ENCODE measurements at places on chromosomes 6 and 20.

DNA sequence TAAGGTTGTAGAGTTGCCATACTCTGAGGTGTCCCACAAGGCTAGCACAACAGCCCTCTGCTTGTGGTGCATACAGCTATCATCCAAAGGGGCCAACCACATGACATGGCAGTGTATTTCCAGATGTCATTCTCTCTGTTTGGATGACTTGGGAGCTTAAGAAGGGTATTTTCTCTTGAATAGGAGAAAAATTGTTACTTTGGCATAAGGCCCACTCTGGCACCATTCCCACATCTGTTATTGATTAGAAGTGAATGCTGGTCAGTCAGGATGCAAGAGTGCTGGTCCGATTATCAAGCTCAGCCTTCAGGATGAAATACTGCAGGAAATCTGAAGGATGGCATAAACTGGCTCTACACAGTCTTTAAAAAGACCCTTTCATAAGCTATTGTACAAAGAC, 83.6 kb upstream of the C20orf144 start:
- DNase-seq: no peak

DNA sequence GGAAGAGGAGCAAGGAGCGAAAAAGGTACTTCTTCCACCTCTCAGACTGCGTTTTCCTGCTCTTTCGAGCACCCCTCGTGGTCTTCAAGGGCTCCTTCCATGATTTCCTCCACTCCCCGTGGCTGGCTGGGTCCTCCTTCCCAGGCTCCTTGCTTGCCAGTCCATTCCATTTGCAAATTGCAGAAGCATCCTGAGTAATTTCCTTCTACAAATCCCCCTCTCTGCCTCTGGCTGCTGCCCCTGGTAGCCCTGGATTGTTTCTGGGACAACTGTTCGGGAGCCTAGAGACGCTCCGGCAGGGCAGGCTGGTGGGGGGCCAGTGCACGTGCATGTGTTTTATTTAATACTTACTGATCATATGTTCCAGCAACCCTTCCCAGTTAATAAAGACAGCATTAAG, 173.1 kb downstream of the ZMYND8 start:
- DNase-seq: no peak

DNA sequence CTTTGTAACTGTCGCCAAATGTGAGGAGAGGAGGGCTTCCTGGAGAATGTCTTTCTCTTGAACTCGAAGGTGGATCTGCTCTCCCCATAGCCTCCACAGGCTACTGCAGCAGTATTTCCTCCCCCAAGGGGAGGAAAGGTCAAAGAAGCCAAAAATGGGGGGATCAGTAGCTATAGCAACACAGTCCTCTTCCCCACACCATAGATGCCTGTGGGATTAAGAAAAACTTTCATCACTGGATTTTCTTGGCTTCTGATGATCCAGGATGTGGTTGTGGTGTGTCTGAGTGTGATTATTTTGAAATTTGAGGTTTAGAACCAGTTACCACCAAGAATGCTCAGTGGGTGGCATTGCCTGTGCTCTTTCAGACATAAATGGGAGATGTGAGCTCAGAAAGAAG, 140.1 kb upstream of the SPACA1 start:
- DNase-seq: no peak

DNA sequence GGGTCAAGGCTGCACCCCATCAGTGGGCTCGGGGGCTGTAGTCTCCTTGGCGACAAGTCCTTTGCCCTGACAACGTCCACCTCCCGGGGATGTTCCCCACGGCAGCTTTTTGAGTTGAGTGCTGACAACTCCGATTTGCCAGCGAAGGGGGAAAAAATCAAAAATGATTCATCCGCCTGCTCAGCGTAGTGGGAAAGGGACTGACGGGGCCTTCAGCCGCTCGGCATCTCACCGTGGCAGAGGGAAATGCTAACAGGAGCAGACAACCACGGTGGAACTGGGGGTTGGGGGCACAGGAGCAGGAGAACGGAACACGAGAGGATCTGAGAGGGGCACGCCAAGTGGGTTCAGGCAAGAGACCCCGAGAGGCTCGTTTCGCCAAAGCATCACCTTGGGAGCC, 173.7 kb downstream of the TFAP2C start:
- DNase-seq: no peak

- DNase-seq: no peak
Observed at GRCh38 chr20:53453076-53453475, 140.6 kb downstream of the ZNF217 start.

DNA sequence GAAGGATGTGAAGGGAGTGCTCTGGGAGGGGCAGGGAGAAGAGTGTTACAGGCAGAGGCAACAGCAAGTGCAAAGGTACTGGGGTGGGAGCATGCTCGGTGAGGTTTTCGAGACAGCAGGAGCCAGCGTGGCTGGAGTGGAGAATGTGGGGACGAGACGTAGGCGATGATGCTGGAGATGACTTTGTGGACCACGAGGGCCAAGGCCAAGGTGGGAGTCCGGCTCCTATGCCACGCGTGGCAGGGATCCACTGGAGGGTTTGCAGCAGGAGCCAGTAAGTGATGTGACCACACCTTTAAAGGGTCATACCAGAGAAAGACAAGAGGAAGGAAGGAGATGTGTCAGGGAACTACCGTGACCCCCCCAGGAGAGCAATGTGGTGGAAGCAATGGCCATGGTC, 7.3 kb downstream of the PTGIS start:
- DNase-seq: no peak

GRCh38 chr6:43707767-43708166, 20.2 kb upstream of the MRPS18A start:
- no peak for DNase-seq

DNA sequence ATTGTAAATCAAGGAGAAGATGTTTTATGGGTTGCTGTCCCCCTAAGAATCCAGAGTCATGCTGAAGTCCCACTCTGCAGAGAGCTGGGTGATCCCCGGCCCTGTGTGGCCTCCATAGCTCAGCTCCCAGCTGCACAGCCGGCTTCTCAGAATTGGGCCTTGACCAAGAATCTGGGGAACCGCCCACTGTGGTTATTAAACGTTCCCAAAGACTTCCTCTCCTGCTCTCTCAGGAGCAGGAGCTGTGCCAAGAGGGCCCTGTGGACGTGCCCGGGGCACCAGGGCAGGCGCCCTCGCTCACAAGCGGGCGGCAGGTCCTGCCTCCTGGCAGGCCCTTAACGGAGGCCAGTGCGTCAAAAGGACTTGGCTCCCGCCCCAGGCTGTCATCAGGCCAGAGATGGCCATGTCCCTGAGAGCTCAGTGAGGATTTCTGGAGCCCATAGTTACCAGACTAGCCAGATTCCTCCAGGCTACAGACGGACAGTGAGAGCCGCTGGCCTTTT, 30.4 kb downstream of the ZC3H12D start:
- DNase-seq: no peak

DNA sequence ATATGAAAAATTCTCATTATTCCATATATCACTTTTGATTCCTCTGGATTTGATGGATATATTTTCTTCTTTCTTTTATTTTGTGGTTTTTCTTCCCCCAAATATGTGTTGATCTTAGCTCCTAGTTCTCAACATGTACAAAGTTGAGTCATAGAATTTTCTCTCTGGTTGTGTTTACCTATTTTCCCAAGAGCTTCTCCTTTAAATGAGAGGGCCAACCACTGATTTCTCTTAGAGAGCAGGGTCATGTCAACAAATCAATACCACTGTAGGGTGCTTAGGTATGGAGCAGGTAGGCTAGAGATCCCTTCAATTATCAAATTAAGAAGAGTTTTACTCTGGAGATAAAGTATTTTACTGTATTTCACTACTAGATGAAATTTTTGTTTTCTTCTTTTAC, 145.7 kb downstream of the BMP5 start:
- DNase-seq: no peak

GRCh38 chr20:39067526-39068216, 105.5 kb downstream of the DHX35 start:
- no peak for DNase-seq

GRCh38 chr6:13910443-13910842, 14.3 kb upstream of the RNF182 start:
- DNase-seq: no peak

- DNase-seq: no peak
Observed at GRCh38 chr6:89251170-89251569, 34.0 kb upstream of the GABRR1 start.

GRCh38 chr6:85866758-85867401, 224.2 kb upstream of the SYNCRIP start:
- DNase-seq: no peak

GRCh38 chr6:150535818-150536220, 63.9 kb upstream of the PLEKHG1 start:
- no peak for DNase-seq

GRCh38 chr6:54115966-54116365, 4.7 kb downstream of the MLIP start:
- no peak for DNase-seq

- no peak for DNase-seq
Observed at GRCh38 chr6:132537977-132538376, at the start of gene TAAR9. Gene TAAR9 (plus strand): TSS chr6:132538277. CDS start chr6:132538290, 13 bp downstream.

GRCh38 chr6:3918469-3918868, 69.3 kb downstream of the FAM50B start:
- DNase-seq: no peak

- no peak for DNase-seq
Observed at GRCh38 chr6:56933650-56934049, 21.3 kb upstream of the BEND6 start.

DNA sequence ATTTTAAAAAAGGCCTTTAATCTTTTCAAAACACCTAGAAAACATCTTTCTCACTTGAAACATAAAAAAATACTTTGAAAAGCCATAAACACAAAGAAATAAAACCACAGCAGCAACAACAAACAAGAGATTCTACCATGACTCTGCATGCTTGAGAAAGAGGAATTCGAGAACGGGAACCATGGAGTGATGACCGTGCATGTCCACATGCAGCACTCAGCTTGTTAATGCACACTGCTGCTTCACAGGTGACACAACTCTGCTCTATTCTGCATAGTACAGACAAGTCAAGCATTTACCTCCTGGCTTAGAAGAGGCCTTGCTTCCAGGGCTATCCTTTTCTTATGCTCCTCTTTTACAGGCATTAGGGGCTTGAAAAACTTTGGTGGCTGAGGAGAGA, 64.9 kb upstream of the NUP153 start:
- no peak for DNase-seq

- DNase-seq: no peak
Observed at GRCh38 chr20:9415426-9415825, 99.0 kb upstream of the LAMP5 start.

DNA sequence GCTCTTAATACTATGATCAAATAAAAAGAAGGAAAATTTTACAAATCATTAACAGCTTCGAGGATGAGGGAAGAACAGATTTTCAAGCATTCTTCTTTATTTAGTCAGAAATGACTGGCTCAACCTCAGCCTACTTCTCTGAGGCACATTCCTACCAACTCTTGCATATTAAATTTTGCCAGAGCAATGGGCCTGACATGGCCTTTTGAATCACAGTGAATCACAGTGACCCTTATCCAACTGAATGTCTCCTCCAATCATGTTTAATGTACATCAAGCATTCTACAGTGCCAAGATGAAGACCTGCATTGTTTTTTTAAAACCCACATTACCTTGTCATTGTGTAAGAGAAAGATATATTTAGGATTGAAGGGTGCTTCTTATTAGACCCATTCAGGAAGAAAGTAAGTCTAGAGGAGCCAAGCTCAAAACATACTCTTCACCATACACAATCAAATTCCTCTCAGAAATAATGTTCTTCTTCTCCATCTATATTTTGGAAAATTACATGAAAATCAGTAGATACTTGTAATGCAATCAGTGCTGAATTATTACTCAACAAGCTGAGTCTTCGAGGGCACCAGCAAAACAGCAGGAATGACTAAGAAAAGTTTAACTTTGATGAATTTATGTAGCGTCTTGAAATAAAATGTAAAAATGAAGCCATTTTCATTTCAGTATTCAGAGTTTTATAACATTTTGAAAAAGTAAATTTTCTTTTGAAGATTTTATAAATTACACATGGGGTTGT, 44.1 kb upstream of the MOXD1 start:
- DNase-seq: no peak

- no peak for DNase-seq
Observed at GRCh38 chr20:60624066-60624465, 628.0 kb upstream of the CDH4 start.

- no peak for DNase-seq
Observed at GRCh38 chr6:118886641-118887040, 7.3 kb upstream of the ASF1A start.

DNA sequence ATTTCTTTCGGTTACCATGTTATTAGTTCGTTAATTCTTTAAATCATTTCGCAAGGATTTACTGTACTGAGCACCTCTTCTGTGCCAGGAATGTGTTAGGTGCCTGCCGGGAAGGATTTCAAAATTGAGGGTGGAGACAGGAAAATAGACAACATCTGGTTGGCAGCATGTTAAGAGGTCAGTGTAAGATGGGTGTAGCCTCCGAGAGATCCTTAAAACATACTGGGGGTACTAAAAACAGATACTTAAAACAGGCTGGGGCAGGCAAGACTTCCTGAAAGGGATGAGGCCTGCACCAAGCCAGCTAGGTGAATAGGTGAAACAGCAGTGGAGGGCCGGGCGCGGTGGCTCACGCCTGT, 178.0 kb upstream of the SGK1 start:
- no peak for DNase-seq

Data from stimulated activated CD8-positive, alpha-beta memory T cell treated with anti-CD3 and anti-CD28 coated beads, Interleukin-4, amount 100 ng/mL, for 1 hour (primary cell).